ENCODE measurements at places on chromosomes 11 and 22. TPM values are rescaled to one million over a fixed set of nuclear protein-coding genes. Genes with fewer than 3 reads are reported as not detected.

GRCh38 chr11:70889411-70889810, 363.0 kb downstream of the SHANK2 start:
- no peak for DNase-seq

GRCh38 chr11:62120431-62120830, 3.4 kb upstream of the INCENP start:
- DNase-seq: no peak

DNA sequence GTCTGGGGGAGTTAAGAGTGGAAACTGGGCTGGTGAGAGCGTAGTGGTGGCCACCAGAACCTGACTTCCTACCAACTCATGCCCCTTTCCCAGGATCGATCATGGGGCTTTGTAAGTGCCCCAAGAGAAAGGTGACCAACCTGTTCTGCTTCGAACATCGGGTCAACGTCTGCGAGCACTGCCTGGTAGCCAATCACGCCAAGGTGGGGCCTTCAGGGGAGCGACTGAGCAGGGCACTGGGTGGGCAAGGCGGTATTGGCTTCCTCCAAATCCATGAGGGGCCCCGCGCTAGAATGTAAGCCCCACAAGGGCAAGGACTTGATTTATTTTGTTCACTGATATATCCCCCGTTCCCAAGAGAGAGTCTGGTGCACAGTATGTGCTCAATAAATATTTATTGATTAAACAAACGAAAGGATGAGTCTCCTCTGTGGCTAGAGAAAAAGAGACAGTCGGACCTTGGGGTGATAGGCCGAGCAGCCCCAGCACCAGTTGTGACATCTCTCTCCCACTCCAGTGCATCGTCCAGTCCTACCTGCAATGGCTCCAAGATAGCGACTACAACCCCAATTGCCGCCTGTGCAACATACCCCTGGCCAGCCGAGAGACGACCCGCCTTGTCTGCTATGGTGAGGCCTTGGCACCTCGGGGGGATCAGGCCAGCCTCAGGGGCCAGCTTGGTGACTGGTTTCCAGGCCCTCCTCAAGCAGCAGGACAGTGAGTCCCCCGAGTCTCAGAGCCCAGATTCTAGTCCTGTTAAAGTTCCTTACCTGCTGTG, 765 bp downstream of the ZFPL1 start:
- DNase-seq: no peak

DNA sequence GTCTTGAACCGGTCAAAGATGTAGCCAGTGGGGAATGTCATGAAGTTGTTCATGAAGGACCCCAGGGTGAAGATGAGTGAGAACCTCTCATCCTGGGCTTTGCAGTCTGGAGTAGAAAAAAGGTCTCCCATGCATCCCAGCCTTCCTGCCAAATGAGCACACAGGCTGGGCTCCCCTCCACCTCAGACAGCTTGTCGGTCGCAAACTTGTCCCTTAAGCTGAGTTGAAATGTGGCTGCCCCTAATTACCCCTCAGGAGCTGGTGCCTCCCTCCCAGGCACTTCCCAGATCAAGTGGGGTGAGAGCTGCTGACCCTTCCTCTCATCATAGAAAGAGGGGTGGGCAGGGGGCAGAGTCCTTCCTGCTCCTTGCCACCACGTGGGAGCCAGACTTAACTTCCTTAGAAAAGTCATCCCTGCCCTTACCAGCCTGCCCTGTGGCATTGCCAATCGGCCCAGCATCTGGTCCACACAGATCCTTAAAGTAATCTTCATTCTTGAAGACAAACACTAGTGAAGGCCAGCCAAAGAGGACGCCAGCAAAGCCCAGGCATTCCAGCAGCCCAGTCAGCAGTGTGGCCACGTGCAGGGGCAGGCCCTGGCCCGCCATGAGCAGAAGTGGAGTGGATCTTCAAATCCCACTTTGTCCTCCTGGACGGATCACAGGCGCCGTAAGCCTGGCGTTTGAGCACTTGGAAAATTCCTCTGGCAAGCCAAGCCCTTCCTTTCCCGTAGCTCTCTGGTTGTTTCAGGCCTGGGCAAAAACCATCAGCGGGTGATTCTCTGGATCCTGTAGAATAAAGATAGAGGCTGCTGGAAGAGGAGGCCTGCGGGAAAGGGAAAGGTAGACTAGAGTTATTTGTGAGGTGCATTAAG, 1.1 kb downstream of the SLC43A3 start:
- DNase-seq: peak; percentile 59

The SCN3B gene
- total RNA-seq: under 0.01 TPM

The MRGPRX3 gene
- not detected for total RNA-seq

The APOBEC3A gene
- total RNA-seq: not detected

The LINC01488 gene
- total RNA-seq: not detected
